ENCODE measurements at places on chromosomes 4 and X.

DNA sequence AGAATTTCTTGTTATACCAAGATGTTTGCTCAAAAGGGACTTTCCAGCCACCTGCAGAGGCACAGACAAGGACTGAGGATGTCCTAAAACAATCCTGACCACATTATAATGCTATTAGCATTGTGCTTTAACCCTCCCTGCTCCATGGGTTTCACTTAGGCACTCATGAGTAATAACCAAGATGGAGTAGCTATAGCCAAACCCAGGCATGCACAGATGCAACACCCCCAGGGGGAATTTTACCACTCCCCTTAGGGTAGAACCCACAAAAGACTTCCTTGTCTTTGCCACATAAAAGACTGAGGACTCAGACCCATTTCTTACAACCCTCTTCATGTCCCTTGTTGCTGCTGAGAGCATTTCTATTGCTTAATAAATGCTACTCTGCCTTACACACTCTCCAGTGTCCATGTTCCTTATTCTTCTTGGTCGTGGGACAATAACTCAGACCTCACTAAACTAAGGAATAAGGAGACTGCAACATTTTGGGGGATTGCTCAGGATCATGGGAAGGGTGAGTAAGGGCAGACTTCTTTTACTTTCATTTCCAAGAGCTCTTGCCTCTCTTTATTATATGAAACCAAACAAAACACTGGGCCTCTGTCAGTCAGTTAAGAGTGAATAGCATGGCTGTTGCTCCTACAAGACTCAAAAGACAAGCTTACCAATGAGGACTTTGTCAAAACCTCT, 103.5 kb downstream of the TECRL start:
- DNase-seq, result no peak

GRCh38 chrX:100600758-100601157, 16.0 kb downstream of the TNMD start:
- DNase-seq, result no peak

- no peak for DNase-seq
These were observed 22.8 kb downstream of the RPL9 start for GRCh38 chr4:39435659-39436563.

DNA sequence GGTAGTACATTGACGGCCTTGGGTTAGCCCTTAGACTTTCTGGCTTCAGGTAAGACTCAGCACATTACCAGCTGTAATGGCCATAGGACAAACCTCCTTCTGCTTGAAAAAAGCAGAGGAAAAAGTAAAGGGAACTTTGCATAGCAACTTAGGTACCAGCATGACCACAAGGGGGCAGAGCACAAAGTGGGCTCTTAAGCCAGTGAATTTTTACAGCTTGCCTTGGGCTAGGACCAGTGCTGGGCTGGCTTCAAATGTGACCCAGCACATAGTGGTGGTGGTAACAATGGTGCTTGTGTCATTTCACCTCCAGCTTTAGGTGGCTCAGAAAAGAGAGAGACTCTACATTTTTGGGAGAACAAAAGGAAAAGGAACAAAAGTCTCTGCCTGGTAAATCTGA, 66.1 kb downstream of the KLHL4 start:
- DNase-seq, result no peak

DNA sequence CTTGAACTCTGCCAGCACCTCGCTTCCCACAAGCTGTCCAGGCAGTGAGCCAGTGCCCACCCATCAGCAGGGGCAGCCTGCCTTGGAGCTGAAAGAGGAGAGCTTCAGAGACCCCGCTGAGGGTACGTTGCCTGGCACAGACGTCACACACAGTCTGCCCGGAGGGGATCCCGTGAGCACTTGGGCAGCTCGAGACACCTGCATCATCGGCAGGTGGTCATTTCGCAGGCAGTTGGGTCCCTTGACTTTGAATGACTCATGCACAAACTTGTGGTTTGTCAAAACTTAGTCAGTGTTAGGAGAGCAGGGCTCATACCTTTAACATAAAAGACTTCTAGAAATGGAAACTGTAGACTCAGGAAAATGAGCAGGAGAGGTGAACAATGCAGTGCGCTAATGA, 9.9 kb downstream of the TACC3 start:
- no peak for DNase-seq

GRCh38 chr4:41835321-41835995, 86.9 kb upstream of the PHOX2B start:
- no peak for DNase-seq

DNA sequence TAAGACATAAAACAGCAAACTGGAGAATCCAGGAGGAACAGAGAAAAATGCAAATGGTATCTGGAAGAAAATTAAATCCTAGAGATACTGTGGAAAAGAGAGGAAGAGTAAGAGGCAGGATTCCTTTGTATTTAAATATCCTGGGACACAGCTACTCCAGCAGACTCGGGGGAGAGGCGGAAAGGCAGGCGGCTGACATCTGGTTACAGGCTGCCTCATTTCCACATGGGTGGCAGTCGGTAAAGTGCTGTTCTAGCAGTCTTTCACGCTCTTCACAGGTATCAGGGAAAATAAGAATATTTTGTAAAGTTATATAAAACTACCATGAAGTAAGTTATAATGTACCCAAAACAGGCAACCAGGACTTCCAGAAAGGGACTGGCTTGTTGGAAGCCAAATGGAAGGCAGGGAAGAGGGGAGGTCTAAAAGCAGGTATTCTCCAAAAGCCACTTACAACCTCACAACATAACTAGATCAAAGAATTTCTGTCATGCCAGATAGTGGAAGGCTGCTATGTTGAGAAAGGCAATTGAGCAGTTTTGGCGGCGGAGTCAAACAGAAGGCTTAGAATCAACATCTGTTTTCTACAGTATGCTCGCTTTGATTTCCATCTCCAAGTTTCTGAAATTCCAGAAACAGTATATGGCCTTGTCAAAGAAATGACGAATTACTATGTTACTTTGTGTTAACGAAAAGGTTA, 1.3 kb upstream of the TIGD2 start:
- DNase-seq, result no peak

DNA sequence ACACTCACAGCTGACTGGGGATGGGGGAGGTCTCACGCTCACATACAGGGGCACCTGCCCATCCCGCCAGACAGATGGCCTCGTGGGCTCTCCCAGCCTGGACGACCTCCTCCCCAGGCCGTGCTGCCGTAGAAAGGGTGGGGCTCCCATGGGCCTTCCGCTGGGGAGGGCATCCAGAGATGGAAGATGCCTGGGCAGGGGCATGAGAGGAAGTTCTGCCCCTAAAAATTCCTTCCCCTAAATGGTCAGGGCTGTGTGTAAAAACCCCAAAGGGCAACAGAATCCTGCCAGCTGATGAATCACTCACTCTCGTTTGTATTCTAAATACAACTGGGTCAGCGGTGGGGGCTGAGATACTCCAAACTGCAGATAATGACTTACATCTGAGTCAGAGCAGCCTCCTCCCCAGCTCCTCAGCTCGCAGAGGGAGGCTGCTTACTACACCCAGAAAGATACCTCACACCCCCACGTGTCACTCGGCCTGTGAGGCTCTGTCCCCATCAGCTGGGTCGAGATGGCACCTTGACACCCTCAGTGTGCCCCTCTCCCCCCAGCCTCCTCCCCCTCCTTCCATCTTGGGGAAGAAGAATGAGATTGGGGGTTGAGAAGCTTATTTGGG, 10.1 kb downstream of the WDR1 start:
- no peak for DNase-seq

GRCh38 chr4:62816566-62816965, 1592.7 kb downstream of the TECRL start:
- DNase-seq, result no peak

DNA sequence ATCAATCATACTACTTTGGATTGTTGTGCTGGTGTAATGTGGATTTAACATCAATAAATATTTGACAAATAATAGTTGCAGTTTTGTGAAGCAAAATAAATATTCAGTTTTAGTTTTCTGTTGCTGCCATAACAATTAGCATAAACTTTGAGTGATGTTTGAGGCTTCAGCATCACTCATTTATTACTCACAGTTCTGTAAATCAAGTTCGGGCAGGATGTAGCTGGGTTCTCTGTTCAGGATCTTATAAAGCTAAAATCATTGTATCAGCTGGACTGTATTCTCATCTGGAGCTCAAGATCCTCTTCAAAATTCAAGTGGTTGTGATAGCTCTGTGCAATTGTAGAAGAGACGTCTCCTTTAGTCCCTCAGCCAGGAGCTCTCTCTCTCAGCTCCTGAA, 81.7 kb downstream of the CBR4 start:
- DNase-seq, result no peak

DNA sequence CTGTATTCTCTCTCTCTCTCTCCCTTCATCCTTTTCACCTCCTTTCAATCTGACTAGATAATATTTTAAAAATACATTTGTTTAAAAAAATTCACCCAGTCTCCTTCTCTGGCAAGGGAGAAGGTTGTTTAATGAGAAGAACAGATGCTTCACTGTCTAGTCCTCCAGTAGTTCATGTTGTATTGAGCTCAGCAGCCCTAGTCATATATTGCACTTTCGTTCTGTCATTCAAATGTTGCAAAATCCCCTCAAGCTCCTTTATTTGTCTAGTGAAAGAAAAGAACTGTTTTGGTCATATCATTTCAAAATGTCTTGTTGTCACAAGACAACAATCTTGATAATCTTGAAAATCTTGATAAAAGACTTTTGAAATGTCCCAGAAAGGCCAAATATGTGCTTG, 248.0 kb downstream of the GALNTL6 start:
- no peak for DNase-seq

- no peak for DNase-seq
These were observed 131.7 kb upstream of the INTU start for GRCh38 chr4:127501103-127501502.
